ENCODE measurements at places on chromosomes 11 and 22. TPM values are rescaled to one million over a fixed set of nuclear protein-coding genes. Genes with fewer than 3 reads are reported as not detected.

- no peak overlapping the region for H3K4me3 ChIP-seq
- no peak overlapping the region for H3K27ac ChIP-seq
- H3K4me1 ChIP-seq = peaks cover 4% of the 10 kb centered on the region
- DNase-seq = no peak
- H3K27me3 ChIP-seq = peaks cover 7% of the 10 kb centered on the region
- no peaks in the 10 kb centered on the region for H3K36me3 ChIP-seq
These were observed 110.6 kb downstream of the NECTIN1 start for GRCh38 chr11:119618208-119618909.

GRCh38 chr22:30373331-30374325 lies 13.6 kb downstream of the RNF215 start:
- no peaks in the 10 kb centered on the region for H3K27me3 ChIP-seq
- H3K4me1 ChIP-seq = peaks cover 16% of the 10 kb centered on the region
- H3K27ac ChIP-seq = peak overlapping the region; percentile 69
- no peak for DNase-seq

- no peak overlapping the region for H3K27ac ChIP-seq
- H3K4me1 ChIP-seq = no peaks in the 10 kb centered on the region
- H3K4me3 ChIP-seq = no peak overlapping the region
- H3K36me3 ChIP-seq = no peaks in the 10 kb centered on the region
- H3K27me3 ChIP-seq = no peaks in the 10 kb centered on the region
These were observed 376.7 kb upstream of the CCDC179 start for GRCh38 chr11:23236826-23237555.

- no peaks in the 10 kb centered on the region for H3K27me3 ChIP-seq
- H3K4me3 ChIP-seq = no peak overlapping the region
- DNase-seq = no peak
- no peaks in the 10 kb centered on the region for H3K4me1 ChIP-seq
- no peaks in the 10 kb centered on the region for H3K36me3 ChIP-seq
These were observed 17.1 kb downstream of the YPEL1 start for GRCh38 chr22:21718499-21718898.

The KCTD14 gene
- 19.2 TPM for total RNA-seq

DNA sequence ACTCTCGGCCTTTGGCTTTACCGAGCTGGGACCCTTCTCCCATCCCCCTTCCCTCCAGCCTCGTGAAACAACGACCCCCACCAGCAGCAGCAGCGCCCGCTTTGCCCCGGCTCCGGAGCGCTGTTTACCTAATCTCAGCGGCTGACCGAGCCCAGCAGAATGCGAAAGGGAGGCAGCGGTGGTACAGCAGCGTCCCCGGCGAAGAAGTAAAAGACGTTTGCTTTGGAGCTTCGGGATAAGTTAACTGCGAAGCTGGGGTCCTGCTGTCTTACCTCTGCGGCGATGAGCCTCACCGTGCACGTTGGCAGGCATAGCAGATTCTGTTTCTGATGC lies 2.0 kb upstream of the LARGE1 start:
- DNase-seq = no peak
- peaks cover 7% of the 10 kb centered on the region for H3K4me1 ChIP-seq
- H3K36me3 ChIP-seq = no peaks in the 10 kb centered on the region
- peaks cover 65% of the 10 kb centered on the region for H3K27me3 ChIP-seq
- no peak overlapping the region for H3K27ac ChIP-seq

The CBLIF gene
- total RNA-seq = not detected

The C11orf54 gene
- total RNA-seq = 27.2 TPM

The SMC1B gene
- total RNA-seq = 0.15 TPM

DNA sequence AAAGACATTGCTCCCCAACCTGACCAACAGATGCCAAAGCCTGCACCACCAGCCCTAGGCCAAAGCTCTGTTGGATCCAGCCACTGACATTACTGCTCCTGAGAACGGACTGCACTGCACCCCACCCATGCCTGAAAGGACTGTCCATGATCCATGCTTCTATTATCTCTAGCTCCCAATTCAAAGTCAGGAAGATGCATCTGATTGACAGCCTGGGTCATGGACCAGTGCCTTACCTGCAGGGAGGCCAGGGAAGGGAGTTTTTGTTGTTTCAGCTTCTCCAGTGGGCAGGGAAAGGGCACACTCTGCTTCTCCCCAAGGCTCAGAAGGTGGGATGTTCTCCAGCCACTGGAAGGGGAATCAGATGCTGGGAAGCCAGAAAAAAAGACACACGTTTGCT lies 4.8 kb upstream of the PRDM11 start:
- no peak overlapping the region for H3K27ac ChIP-seq
- DNase-seq = no peak
- H3K27me3 ChIP-seq = peaks cover 13% of the 10 kb centered on the region
- H3K36me3 ChIP-seq = no peaks in the 10 kb centered on the region

GRCh38 chr11:42524534-42525227 lies 787.1 kb upstream of the API5 start:
- H3K36me3 ChIP-seq = no peaks in the 10 kb centered on the region
- no peak overlapping the region for H3K27ac ChIP-seq
- no peaks in the 10 kb centered on the region for H3K4me1 ChIP-seq

GRCh38 chr11:92391364-92391763 lies 166.7 kb downstream of the FAT3 start:
- no peaks in the 10 kb centered on the region for H3K4me1 ChIP-seq
- no peak overlapping the region for H3K4me3 ChIP-seq
- DNase-seq = no peak

GRCh38 chr22:35195821-35196220 lies 61.5 kb upstream of the HMGXB4 start:
- H3K4me3 ChIP-seq = no peak overlapping the region
- H3K4me1 ChIP-seq = no peaks in the 10 kb centered on the region
- no peaks in the 10 kb centered on the region for H3K36me3 ChIP-seq
- no peak for DNase-seq
- no peak overlapping the region for H3K27ac ChIP-seq
- peaks cover 38% of the 10 kb centered on the region for H3K27me3 ChIP-seq

GRCh38 chr11:15828215-15828853 lies 528.0 kb downstream of the SOX6 start:
- no peak for DNase-seq
- no peaks in the 10 kb centered on the region for H3K4me1 ChIP-seq
- H3K27ac ChIP-seq = no peak overlapping the region
- H3K36me3 ChIP-seq = no peaks in the 10 kb centered on the region
- H3K27me3 ChIP-seq = no peaks in the 10 kb centered on the region
- H3K4me3 ChIP-seq = no peak overlapping the region

DNA sequence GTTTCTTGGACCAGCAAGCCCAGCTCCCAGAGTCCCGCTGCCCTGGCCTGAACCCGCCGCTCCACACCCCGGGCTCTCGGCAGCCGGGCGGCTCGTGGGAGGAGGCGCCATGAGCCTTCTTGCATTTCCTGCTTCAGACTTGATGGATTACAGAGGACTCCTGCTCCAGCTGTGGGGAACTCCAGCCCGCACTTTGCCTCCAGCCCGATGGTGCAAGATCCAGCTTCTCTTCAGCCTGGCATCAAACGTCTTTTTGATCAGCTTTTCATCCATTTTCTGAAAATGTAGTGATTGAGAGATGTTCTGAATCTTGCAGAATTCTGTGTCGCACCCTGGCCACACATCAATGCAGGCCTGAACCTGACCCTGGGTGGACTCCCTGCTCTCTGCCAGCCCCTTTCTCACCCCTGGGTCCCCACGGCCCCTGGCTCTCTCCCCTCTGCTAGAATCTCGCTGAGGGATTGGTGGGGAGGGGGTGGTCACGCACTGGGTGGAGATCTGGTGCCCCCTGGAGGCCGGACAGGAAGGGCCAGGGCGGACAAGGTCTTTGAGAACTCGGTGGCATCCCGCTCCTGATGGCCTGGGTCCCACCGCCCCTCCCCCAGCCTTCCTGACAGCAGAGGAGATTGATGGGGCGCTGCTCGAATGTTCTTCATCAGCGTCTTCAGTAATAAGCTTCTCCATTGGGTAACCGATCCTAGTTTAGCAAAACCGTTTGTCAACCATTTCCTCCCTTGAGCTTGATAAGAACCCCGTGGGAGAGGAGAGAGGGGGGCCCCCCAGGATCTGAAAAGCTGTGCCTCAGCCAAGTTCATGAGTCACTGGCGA lies 12.1 kb upstream of the NFAM1 start:
- H3K4me3 ChIP-seq = no peak overlapping the region
- peak; percentile 82 for DNase-seq
- H3K4me1 ChIP-seq = peaks cover 44% of the 10 kb centered on the region
- H3K27me3 ChIP-seq = no peaks in the 10 kb centered on the region

The GP1BB gene
- total RNA-seq = not detected

The CNTN5 gene
- total RNA-seq = not detected

The SERPING1 gene
- total RNA-seq = 195 TPM

The SCN2B gene
- total RNA-seq = 1.0 TPM

- no peaks in the 10 kb centered on the region for H3K4me1 ChIP-seq
- H3K36me3 ChIP-seq = no peaks in the 10 kb centered on the region
- no peak overlapping the region for H3K27ac ChIP-seq
- no peaks in the 10 kb centered on the region for H3K27me3 ChIP-seq
These were observed 427.5 kb upstream of the CCDC90B start for GRCh38 chr11:83713708-83714107.
